Choroid plexus epithelial cell (primary cell): ENCODE measurements at places on chromosomes 13 and 19.

GRCh38 chr13:112342841-112343361 lies 33.3 kb upstream of the SPACA7 start:
- no peak for DNase-seq

DNA sequence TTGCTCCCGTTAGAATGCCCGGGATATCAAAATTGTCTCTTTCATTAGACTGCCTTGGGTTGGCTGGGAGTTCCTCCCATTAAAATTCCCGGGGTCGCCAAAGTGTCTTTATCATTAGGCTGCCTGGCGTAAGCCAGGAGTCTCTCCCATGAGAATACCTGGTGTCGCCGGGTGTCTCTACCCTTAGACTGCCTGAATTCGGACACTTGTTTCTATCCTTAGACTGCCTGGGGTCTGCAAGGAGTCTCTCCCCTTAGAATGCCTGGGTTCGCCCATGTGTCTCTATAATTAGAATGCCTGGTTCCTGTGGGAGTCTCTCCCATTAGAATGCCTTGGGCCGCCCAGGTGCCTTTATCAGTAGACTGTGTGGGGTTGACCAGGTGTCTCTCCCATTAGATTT lies 1538.2 kb downstream of the UQCRFS1 start:
- DNase-seq: no peak

GRCh38 chr13:32969516-32969941 lies 46.7 kb upstream of the KL start:
- DNase-seq: peak; percentile 78

- peak; percentile 21 for DNase-seq
Measured at GRCh38 chr13:48131533-48131932, 36.6 kb upstream of the MED4 start.

DNA sequence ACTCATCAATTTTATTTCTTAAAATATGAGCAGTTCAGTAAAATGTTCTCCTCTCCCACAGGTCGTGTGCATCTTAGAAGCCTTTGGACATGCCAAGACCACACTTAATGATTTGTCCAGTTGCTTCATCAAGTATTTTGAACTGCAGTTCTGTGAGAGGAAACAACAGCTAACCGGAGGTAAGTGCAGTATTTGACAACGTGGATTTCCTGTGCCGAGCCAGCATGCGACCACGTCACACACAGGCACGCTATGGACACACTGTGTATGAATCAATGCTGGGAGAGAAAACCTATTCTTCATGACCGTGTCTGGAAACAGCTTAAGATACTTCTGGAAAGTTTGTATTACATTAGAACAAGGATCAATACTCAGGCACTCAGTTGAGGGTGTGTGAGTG lies 268.5 kb downstream of the MYO16 start:
- peak; percentile 13 for DNase-seq

DNA sequence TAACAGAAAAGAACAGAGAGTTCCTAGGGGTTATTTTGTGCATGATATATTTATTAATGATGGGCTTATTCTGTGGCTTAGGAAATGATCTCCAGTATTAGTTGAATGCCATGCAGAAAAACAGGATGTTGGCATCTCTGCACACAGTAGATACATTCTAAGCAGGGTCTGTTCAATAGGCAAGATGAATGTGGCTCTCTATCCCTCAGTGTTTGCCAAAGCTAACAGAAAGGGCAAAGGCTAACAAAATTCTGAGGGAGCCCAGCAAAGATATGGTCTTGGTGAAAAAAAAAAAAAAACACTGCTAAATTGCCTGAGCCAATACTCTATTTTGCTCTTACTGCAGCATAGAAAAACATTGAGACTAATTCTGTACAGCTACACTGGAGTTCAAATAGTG lies 1095.8 kb downstream of the UQCRFS1 start:
- no peak for DNase-seq

GRCh38 chr13:48096670-48097069 lies 1.8 kb upstream of the MED4 start:
- no peak for DNase-seq

GRCh38 chr13:35531526-35531925 lies 55.0 kb upstream of the MAB21L1 start:
- no peak for DNase-seq

- DNase-seq: peak; percentile 87
Measured at GRCh38 chr19:11377237-11377636, 2.8 kb downstream of the SWSAP1 start.

DNA sequence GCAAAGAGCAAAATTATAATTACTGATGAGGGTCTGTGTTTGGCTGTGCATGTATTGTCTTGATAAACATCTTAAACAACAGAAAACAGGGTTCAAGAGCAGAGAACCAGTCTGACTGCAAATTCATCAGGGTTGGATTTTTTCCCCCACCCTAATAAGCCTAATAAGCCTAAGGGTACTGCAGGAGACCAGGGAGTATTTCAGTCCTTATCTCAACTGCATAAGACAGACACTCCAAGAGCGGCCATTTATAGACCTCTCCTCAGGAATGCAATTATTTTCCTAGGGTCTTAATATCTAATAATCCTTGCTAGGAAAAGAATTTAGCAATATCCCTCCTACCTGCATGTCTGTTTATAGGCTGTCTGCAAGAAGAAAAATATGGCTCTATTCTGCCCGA lies 2011.5 kb upstream of the PCDH20 start:
- DNase-seq: no peak

GRCh38 chr13:50387051-50387581 lies 371.9 kb downstream of the KCNRG start:
- peak; percentile 60 for DNase-seq

DNA sequence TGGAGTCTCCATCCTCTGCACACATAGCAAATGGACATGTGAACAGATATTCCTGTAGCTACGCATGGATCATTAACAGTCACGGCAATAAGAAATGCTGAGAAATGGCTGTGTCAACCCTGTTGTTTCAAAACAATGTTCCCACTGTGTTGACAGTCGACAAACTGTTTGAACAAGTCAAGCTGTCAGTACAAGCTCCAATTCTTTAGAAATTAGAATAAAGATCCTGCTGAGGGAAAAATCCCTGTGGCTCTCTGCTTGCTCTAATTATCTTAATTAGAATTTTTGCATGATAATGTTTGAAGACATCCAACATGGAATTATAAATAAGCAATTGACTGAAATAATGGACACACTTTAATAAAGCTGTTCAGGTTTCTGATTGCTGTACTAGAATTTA lies 37.9 kb upstream of the CPB2 start:
- no peak for DNase-seq

- DNase-seq: no peak
Measured at GRCh38 chr19:27734496-27735220, 1478.3 kb downstream of the UQCRFS1 start.

- DNase-seq: no peak
Measured at GRCh38 chr13:108087810-108088209, 127.5 kb downstream of the LIG4 start.

DNA sequence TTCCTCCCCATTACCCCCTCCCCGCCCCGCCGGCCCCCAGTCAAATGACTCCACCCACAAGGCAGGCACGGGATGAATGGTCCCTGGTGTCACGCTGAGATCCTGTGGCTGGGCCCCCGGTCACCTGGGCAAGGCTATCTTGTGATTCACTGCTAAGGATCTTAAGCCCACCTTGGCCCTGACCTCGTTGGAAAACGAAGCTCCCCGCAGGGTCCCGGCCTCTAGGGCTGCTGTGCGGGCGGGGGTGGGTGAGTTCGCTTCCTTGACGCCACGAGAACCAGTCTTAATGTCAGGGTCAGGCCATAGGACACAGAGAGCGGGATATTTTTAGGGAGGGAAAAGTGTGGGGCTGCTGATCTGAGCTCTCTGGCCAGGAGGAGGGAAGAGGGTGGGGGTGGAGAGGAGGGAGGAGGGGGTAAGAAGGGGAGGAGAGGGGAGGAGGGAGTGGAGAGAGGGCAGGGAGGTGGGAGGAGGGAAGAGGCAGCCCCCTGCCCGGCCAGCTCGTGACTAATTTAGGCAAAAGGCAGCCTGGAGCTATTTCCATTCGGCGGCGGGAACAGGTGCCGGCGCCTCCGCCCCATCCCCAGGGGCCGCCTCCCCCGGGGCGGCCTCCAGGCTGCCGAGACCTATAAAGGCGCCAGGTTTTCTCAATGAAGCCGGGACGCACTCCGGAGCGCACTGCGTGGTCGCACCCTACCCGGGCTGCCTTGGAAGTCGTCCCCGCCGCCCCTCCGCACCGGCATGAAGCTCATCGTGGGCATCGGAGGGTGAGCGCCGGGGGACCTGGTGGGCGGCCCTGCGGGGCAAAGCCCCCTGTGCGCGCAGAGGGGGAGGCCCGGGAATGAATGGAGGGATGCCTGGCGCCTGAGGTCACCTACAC lies at the start of gene NMRK2:
TSS of gene NMRK2 (plus strand) at position 139 of the 880 bp plus-strand sequence. CDS start at position 742, 603 bp downstream.
- DNase-seq: no peak

GRCh38 chr19:6590827-6591319 lies at the start of gene CD70:
CD70 (minus strand) TSS chr19:6591150; CDS start chr19:6591002, 148 bp downstream.
- no peak for DNase-seq

DNA sequence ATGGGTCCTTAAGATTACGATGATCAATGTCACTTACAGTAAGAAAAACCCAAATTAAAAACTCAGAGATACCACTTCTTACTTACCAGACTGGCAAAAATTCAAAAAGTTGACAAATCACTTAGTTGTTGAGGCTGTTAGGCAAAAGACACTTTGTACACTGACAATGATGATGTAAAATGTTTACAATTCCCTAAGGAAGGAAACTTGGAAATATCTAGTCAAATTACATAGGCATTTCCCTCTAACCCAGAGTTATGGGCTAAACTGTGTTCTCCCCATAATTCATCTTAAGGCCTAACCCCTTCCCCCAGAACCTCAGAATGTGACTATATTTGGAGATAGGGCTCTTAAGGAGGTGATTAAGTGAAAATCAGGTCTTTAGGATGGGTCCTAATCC lies 12.0 kb downstream of the TGDS start:
- DNase-seq: no peak

GRCh38 chr19:40923934-40924391 lies 41.9 kb upstream of the CYP2A7 start:
- DNase-seq: no peak

GRCh38 chr13:67623630-67624029 lies 393.5 kb upstream of the PCDH9 start:
- no peak for DNase-seq

DNA sequence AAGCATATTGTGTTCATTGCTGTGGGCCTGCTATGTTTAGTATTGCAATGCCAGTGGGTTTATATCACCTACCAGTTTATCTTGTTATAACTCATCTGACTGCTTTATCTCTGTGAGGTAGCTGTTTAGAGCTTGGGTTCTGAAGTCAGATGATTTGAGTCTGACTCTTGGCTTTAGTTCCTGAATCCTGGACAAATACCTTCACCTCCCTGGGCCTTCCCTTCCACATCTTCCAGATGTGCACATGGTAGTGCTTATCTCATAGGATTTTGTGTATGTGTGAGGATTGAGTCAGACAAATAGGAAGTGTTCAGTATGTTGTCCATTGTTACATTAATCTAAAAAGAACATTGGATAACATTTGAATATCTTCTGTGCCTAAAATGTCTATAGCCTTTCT lies 63.5 kb upstream of the ANKRD10 start:
- DNase-seq: no peak

DNA sequence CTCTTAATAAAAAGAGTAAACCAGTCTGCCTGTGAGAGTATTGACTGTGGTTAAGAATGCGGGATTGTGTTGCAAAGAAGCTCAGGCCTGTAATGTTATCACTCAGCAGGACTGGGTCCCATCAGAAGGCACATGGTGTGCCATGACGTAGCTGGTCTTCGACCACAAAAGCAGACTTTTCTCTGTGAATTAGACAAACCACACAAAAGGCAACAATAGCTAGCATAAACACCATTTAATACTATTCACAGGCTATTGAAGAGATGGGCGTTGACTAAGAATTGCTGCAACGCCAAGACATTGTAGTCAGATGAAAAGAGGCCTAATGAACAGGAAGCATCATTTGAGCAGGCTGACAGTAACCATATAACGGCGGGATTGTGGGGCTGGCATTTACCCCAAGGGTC lies 235.6 kb upstream of the SOX21 start:
- no peak for DNase-seq

DNA sequence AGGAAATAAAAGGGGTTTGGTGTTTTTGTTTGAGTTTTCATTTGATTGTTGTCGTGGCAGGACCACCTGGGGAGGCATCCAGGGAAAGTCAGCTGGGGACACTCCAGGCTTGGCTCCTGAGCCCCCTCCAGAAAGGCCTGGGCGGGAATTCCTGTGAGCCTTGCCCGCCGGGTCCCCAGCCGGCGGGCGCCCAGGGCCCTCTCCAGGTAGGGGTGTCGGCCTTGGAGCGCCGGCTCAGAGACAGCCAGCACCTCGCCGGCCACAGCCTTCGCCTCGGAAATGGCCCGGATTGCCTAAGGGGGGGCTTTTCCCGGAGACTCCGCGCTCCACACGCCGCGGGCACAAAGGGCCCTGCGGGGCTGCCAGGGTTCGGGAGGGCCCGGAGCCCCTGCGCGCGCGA lies 125.0 kb downstream of the TNFRSF19 start:
- no peak for DNase-seq

GRCh38 chr13:99974939-99975561 lies 3.5 kb upstream of the ZIC5 start:
- no peak for DNase-seq

DNA sequence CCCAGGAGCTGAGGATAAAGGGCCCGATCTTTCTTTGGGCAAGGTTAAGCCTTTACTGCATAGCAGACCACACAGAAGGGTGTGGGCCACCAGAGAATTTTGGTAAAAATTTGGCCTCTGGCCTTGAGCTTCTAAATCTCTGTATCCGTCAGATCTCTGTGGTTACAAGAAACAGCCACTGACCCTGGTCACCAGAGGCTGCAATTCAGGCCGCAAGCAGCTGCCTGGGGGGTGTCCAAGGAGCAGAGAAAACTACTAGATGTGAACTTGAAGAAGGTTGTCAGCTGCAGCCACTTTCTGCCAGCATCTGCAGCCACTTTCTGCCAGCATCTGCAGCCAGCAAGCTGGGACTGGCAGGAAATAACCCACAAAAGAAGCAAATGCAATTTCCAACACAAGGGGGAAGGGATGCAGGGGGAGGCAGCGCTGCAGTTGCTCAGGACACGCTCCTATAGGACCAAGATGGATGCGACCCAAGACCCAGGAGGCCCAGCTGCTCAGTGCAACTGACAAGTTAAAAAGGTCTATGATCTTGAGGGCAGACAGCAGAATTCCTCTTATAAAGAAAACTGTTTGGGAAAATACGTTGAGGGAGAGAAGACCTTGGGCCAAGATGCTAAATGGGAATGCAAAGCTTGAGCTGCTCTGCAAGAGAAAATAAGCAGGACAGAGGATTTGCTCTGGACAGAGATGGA lies 8.4 kb upstream of the CEACAM19 start:
- peak; percentile 26 for DNase-seq

- peak; percentile 14 for DNase-seq
Measured at GRCh38 chr13:79626924-79627323, 146.0 kb downstream of the NDFIP2 start.

GRCh38 chr13:47148543-47148942 lies 251.7 kb upstream of the HTR2A start:
- no peak for DNase-seq

- no peak for DNase-seq
Measured at GRCh38 chr13:97231829-97232196, 9.7 kb downstream of the MBNL2 start.

GRCh38 chr13:21124852-21125251 lies 51.5 kb downstream of the SKA3 start:
- peak; percentile 71 for DNase-seq

- peak; percentile 37 for DNase-seq
Measured at GRCh38 chr13:44012910-44013757, 133.4 kb downstream of the LACC1 start.

GRCh38 chr13:31807090-31807541 lies 67.8 kb downstream of the RXFP2 start:
- peak; percentile 5 for DNase-seq

GRCh38 chr19:40348961-40349507 lies 539 bp downstream of the PLD3 start:
- DNase-seq: peak; percentile 41

GRCh38 chr13:48808683-48809082 lies 155.0 kb downstream of the CYSLTR2 start:
- DNase-seq: peak; percentile 78
